Activated T-helper 9 cell treated with anti-CD3 and anti-CD28 coated beads, Interleukin-2, amount 50 U/mL, for 16 hours (primary cell): ENCODE measurements at places on chromosomes 7 and 10.

DNA sequence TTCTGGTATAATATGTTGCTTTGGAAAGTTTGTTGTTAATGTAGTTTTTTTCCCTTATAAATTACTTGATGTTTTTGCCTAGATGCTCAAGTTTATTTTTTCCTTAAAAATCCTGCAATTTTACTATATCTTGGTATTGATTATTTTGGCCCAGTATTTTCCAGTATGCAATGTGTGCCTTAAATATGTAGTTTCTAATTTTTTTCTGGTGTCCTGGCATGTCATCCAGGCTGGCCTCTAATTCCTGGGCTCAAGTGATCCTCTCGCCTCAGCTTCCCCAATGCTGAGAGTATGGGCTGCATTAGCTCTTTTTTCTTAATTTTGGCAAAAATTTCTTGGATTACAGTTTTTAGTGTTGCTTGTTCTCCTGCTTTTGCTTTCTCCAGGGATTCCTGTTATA lies 57.6 kb downstream of the BMPR1A start:
- no peak for DNase-seq

DNA sequence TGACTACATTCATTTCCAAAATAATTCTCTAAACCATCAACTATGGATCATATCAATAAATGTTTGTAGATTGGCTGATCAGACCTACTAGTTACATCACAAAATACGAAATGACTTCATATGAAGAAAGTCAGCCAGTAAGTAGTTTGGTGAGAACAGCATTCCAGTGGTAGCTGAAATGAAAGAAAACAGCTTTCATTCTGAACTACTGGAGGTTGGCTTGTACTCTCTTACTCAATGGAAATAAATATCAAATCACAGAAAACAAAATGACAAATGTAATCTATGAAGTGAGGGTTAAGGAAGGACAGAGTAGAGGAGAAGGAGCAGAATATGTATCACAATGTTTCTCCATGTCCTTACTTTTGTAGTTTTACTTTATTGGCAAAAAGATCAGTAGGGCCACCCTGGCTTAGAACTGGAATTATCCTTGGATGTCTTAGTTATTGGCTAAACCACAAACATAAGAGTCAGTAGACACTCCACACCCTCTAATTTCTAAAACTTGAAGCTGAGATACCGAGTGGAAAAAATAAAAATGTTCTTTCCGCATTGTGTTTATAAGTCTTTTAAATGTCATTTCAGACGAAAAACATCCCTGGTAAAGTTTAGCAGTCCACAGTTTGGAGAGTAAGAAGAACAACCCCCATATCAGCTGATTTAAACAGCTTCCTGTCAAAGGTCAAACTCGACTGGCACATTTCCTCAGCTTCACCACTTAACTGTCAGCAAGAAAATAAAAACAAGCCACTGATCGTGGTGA lies 74.0 kb upstream of the DGKI start:
- no peak for DNase-seq

GRCh38 chr10:21427804-21428481 lies 97.5 kb downstream of the SKIDA1 start:
- DNase-seq, result no peak

GRCh38 chr10:61211468-61211867 lies 241.7 kb downstream of the TMEM26 start:
- DNase-seq, result no peak

GRCh38 chr10:76492026-76492425 lies 1060.6 kb downstream of the LRMDA start:
- DNase-seq, result no peak

DNA sequence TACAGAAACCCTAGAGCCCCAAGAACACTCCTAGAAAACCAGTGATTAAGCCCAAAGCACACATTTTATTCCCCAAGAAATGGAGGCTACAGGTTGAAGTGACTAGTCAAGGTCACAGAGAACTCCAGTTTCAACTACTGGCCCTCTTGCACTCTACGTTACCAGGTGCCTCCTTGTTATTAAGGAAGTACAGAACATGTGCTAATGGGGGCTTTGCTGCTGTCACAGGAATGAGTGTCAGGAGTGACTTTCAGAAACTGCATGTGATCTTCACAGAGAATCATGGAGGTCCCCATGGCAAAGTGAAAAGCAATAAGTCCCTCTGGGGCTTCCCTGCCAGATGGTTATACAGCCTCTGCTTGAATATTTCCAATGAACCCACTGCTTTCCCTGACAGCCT lies 19.3 kb downstream of the JAZF1 start:
- no peak for DNase-seq

DNA sequence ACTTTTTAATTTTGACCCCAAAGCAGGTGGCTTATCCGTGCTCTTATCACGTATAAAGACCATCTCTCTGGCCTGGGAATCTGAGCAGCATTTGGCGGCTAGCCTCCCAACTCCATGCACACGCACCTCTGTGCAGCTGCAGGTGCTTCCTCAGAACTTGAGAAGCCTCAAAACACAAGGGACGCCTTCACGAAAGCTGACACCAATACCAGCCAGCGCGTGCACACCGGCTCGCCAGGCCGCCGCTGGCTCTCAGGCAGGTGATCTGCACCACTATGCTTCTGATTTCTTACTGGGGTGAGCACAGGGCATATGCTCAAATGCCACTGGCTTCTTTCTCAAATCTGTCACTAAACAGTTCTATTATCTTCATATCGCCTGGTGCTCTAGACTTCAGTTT lies 145.0 kb downstream of the PARD3 start:
- no peak for DNase-seq
